Mesothelial cell of epicardium (in vitro differentiated cells): ENCODE measurements at places on chromosomes 3 and 15. TPM values are rescaled to one million over a fixed set of nuclear protein-coding genes. Genes with fewer than 3 reads are reported as not detected.

DNA sequence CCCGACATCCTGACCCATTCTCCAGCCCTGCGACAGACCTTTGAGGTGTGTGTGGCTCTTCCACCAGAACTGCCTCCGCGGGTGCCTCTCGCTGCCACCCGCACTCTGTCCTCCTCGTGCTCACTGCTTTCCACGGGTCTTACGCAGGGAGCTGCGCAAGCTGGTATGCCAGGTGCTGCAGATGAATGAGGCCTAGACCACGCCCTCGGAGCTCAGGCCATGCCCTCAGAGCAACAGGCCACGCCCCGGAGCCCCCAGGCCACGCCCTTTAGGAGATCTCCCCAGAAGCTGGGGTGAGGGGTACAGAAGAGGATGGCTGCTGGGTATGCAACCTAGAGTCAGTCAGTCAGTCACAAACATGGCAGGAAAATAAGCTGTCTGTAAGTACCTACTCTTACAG, 300.3 kb downstream of the GABRG3 start:
- H3K27me3 ChIP-seq = peaks cover 1% of the 10 kb centered on the region
- peaks cover 1% of the 10 kb centered on the region for H3K36me3 ChIP-seq
- H3K4me1 ChIP-seq = no peaks in the 10 kb centered on the region
- H3K4me3 ChIP-seq = no peak overlapping the region
- no peak for DNase-seq

- H3K27me3 ChIP-seq = peaks cover 11% of the 10 kb centered on the region
- H3K4me1 ChIP-seq = peaks cover 15% of the 10 kb centered on the region
- H3K27ac ChIP-seq = no peak overlapping the region
- H3K36me3 ChIP-seq = no peaks in the 10 kb centered on the region
- no peak overlapping the region for H3K4me3 ChIP-seq
Observed at GRCh38 chr15:65990298-65990981, 121.1 kb downstream of the RAB11A start.

- peak; percentile 85 for DNase-seq
- H3K4me3 ChIP-seq = peak within 1 kb of the TSS; percentile 64
- peaks cover 9% of the 10 kb centered on the region for H3K4me1 ChIP-seq
- peaks cover 15% of the 10 kb centered on the region for H3K36me3 ChIP-seq
- H3K27ac ChIP-seq = peak within 1 kb of the TSS; percentile 8
Observed at GRCh38 chr15:72319985-72320671, at the start of gene CELF6. Gene CELF6 (minus strand): TSS chr15:72320157. CDS start chr15:72319874, 283 bp downstream.

DNA sequence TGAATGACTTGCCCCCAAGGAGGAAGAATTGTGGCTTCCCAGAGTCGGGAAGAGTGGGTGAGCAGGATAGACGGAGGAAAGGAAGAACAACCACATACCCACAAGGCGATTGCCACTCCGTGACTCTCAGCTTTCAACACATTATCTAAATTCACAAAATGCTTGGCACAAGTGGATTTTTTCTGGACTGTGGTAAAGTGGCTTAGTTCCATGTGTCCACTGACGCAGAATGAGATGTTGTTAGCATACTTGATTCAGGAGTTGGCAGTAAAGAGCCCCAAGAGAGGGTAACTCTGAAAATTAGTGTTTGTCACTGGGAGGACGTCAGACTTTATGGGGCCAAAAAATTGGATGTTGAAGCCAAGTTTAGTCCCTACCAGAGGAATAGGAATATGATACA, 198.8 kb upstream of the CTNNB1 start:
- peaks cover 12% of the 10 kb centered on the region for H3K4me1 ChIP-seq
- no peak overlapping the region for H3K27ac ChIP-seq

SNTN gene
- 0.22 to 0.23 TPM in 2 of 3 replicates, not detected in the other for total RNA-seq

DNA sequence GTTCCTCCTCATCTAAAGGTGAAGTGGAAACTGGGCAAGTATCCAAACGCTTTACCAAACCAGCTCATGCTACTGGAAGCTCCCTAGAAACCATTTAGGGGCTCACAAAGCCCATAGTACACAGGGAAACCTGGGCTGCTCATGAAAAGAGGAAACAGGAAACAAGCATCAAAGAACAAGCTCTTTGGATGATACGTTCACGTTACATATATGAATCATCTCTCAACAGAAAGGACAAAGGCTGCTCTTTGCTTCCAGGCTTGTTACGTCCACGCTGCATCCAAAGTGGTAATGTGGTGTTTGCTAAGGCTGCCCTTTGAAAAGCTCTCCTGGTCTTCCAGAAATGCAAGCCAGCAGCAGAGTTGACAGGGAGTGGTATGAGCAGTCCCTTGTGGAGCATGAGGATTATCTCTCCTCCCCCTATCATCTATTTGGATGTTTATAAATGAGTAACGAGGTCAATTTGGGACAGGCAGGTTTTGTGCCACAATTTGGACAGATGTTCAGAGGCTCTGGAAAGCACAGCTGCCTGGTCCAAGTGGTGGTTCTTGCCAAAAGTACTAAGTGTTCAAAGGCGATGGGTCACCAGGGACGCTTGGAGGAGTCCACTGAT, 98.0 kb upstream of the RORA start:
- no peaks in the 10 kb centered on the region for H3K36me3 ChIP-seq
- H3K4me3 ChIP-seq = no peak overlapping the region
- peaks cover 46% of the 10 kb centered on the region for H3K27me3 ChIP-seq
- DNase-seq = no peak
- no peak overlapping the region for H3K27ac ChIP-seq
- H3K4me1 ChIP-seq = no peaks in the 10 kb centered on the region
